ENCODE measurements at places on chromosomes 2 and 18. TPM values are rescaled to one million over a fixed set of nuclear protein-coding genes. Genes with fewer than 3 reads are reported as not detected.

NOSTRIN gene
- not detected for total RNA-seq

CKAP2L gene
- 19.4 TPM for total RNA-seq

LIMS4 gene
- not detected for total RNA-seq

SCYGR2 gene
- not detected for total RNA-seq

RESP18 gene
- not detected for total RNA-seq

GYPC gene
- total RNA-seq = 93.2 TPM

EN1 gene
- 0.32 TPM for total RNA-seq

MC5R gene
- total RNA-seq = not detected

KCNG2 gene
- total RNA-seq = 4.7 TPM

RGPD4 gene
- not detected for total RNA-seq

ARHGAP25 gene
- 1.4 TPM for total RNA-seq

SCYGR5 gene
- not detected for total RNA-seq

POTEJ gene
- total RNA-seq = not detected
